ENCODE measurements at places on chromosomes 6 and 20.

DNA sequence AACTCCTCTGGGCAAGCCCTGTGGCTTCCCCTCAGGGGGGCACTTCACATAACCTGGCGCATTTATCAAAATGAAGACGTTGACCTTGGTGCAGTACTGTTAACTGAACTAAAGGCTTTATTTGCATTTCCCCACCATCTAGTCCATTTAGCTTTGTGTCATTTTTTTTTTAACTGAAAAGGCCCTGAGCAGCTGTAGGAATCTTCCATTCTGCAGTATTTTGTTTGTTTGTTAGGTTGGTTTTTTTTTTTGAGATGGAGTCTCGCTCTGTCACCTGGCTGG is 10.7 kb downstream of the TMEM181 start:
- no peak for DNase-seq

DNA sequence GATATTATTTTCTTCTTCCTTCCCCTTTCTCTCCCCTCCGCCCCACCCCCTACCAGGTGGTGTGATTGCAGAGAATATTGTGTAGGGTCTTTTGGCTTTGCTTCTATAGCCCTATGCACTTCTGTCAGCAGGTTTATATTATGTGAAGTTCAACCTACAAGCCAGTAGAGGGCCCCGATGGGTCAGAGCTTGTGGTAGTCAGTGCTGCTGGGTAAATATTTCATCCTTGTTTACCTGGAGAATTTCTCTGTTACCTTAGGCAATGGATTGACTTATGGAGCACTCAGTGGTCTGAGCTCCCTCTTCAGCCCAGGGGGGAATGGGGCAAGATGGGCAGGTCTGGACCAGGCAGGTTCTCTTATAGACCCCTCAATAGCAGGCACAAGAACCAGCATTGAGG is 720.9 kb downstream of the GRIK2 start:
- no peak for DNase-seq

- DNase-seq = no peak
Observed at GRCh38 chr6:27834384-27834783, 77.8 kb downstream of the OR2B2 start.

- DNase-seq = no peak
Observed at GRCh38 chr6:26030716-26031115, 56.5 kb upstream of the HFE start.

- no peak for DNase-seq
Observed at GRCh38 chr20:34562641-34563040, 4.1 kb downstream of the MAP1LC3A start.

GRCh38 chr6:81996414-81996813 is 243.9 kb upstream of the TENT5A start:
- DNase-seq = peak; percentile 72

DNA sequence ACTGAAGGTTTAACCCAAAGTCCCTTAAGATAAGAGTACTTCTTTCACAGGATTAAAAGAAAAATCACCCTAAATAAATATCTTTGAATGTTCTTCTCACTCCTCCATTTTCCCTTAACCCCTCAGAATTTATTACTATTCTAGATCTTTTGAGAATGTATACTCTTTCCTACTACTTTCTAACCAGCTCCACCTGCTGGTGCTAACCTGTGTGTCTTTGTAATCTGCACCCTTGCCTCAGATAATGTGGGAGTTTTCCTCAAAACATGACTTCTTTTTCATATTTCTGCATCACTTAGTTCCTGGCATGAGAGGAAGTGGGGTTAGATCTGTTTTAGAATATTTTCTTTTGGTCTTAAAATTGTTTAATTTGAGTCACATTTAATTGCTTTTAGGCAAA is 394.2 kb downstream of the BMP2 start:
- DNase-seq = peak; percentile 11

DNA sequence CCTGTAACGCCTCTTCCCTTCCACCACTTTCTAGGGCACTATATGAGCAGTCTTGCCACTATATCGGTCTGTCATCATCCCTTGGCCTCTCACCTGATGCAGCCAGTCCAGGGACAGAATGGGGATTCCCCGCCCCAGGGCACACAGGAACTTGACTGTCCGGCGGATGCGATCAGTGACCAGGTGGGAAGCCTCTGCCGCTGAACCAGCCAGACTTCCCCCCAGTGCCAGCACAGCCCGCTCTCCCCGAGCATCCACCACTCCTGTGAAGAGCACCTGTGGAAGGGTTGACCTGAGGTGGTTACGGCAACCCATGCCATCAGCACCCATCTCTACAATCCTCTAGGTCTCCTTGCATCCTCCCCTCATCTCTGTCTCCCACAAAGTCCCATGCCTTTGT is 12.2 kb upstream of the NRM start:
- DNase-seq = no peak

DNA sequence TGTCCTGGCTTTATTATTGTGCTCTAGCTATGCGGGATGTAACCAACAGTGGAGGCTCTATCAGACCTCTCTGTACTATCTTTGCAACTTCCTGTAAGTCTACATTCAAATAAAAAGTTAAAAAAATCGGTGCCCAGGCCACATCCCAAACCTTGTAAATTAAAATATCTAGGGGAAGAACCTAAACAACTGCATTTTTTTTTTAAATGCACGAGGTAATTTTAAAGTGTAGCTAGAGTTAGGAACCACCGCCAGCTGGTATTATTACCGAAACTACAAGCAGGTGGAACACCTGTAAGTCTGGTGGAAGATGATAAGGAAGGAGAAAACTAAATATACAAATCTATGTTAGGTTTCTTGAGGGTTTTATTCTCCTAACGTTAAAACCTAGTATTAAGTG is 34.5 kb upstream of the ID4 start:
- DNase-seq = no peak

GRCh38 chr6:164753517-164753916 is 555.9 kb downstream of the C6orf118 start:
- DNase-seq = no peak

- no peak for DNase-seq
Observed at GRCh38 chr6:53591873-53592272, 47.0 kb upstream of the GCLC start.

- DNase-seq = peak; percentile 88
Observed at GRCh38 chr6:28443112-28443773, at the start of gene ZSCAN23. Gene ZSCAN23, minus strand, starts transcription at chr6:28443491. Its CDS starts 7,225 bp downstream, at chr6:28436266.

DNA sequence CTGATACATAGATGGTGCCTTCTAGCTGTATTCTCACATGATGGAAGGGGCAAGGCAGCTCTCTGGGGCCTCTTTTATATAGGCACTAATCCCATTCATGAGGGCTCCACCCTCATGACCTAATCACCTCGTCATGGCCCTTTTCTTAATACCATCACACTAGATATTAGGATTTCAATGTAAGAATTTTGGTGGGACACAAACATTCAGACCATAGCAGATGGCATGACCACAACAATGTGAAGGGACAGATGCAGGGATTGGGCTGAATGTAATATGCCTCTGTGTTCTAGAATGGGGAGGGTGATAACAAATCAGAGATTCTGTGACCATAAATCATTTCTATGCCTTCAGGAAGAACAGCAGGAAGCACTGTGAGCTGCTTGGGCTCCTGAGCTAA is 145.8 kb downstream of the LCA5 start:
- no peak for DNase-seq

DNA sequence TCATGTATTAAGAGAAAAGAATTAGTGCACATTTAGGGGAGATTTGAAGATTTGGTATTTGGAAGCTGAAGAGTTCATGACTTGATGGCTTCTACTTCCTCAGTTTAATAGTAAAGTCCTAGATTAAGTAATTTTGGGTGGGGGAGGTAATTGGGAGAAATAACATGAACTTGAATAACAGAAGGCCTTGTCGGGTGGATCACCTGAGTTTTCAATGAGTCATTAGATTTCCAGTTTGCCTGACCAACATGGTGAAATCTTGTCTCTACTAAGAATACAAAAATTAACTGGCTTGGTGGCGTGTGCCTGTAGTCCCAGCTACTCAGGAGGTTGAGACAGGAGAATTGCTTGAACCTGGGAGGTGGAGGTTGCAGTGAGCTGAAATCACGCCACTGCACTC is 181.0 kb downstream of the GJA1 start:
- DNase-seq = no peak

- no peak for DNase-seq
Observed at GRCh38 chr6:169520104-169520503, 181.7 kb downstream of the WDR27 start.

DNA sequence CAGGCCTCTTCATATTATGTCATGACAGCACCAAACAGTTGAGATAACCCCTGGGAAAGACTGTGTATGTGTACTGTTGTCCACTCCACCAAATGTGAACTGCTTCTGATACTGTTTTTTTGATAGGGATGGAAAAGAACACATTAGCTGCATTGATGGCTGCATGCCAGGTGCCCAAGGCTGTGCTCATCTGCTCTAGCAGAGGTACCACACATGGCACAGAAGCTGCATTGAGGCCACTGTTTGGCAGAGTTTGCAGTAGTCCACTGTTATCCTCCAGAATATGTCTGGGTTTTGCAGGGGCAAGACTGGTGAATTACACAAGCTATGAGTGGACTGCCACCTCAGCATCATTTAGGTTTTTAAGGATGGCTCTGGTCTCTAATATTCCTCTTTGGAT is 28.2 kb upstream of the ELMO2 start:
- no peak for DNase-seq
